ENCODE measurements at places on chromosomes 3 and 15.

GRCh38 chr3:62073038-62073437, 300.3 kb downstream of the FEZF2 start:
- no peak for DNase-seq

DNA sequence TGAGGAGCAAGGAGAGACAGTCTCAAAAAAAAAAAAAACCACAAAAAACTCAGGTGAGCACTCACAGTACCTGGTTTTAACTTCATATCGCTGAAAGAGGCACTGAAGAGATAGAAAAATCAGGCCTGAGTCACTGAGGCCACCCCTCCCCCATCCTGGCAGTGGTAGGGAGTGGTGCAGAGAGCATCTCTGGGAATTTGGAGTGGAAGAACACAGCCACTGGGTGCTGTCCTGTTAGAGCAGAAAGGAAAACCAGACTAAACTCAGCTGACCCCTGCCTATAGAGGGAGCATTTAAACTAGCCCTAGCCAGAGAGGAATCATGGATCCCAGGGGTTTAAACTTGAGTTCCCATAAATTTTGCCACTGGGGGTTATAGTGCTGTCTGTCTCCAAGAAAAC, 22.2 kb upstream of the DNAJC13 start:
- DNase-seq: no peak

GRCh38 chr3:65284546-65284945, 596.7 kb upstream of the ADAMTS9 start:
- DNase-seq: no peak

DNA sequence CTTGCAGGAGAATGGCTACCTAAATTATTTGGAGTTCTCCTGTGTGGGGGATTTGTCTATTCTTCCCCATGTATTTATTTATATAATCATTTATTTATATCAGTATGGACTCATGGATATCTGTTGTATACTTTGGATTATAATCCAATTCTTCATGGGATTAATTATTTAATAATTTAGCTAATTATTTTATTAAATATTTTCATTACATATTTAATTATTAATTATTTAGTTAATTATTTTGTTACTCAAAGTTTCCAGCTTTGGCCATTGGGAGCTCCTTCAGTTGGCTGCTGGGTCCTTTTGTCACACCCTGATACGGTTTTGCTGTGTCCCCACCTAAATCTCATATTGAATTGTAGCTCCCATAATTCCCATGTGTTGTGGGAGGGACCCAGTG, 3.3 kb upstream of the PRR20G start:
- no peak for DNase-seq

DNA sequence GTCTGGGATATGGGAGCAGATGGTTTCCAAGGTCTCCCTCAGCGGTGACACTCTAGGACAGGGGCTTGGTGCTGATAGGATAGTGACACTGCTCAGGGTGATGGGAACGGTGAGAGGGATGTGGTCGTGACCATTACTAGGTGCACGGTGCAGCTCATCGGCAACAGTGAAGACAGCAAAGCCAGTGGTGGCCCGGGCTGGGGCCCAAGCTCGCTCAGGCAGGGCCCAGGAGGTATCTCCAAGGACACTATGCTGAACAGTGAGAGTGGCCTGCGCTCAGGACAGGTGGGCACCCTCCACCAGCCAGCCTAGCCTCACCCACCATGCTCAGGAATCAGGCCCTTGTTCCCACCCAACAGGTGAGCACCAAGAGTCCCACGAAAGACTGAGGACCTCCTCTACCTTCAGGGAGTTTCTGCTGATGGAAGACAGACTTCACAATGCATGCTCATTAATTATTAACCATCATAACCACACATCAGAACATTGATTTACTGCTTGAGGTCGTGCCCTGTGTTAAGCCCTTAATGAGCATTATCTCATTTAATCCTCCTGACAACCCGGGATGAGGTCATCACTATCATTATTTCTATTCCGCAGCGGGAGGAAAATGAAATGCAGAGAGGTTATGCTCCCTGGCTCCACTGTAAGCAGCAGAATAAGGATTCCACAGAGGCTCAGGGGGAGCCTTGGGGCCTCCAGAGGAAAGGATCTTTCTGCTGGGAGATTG, 269.4 kb downstream of the UACA start:
- no peak for DNase-seq

GRCh38 chr15:74156678-74157411, 16.7 kb upstream of the ISLR start:
- no peak for DNase-seq

DNA sequence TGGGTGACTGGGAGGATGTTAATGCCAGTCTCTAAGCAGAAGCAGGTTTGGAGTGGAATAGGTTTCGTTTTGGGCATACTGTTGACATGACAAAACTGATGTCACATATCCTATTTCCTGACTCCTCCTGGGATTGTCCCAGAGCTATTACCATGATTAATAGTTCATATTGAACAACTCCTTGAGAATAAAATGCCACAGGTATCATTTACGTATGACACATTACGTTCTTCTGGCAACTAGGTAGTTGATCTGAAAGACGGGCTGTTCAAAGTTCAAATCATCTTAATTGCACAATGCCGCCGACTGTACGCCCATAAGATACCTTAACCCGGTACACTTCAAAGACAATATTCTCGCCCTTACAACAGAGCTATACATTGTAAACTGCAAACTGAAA, 1.4 kb upstream of the RAB5A start:
- no peak for DNase-seq

- DNase-seq: peak; percentile 53
These were observed 11.7 kb downstream of the ATP2C1 start for GRCh38 chr3:130905551-130905950.

DNA sequence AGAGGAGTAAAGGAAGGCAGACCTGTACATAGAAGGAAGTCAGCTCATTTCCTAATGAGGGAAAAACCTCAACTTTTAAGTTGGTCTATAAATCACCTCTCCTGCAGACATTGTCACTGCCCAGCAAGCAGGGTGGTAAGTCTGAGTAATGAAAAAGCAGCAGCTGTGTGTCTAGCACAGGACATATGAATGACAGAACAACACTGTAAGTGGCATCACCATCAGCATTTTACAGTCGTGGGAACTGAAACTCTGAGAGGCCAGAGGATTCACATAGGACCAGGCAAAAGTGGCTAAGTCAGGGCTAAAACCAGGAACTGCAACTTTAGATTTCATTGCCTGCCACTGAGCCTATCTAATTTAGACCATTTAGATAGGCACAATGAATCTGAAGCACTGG, 235.6 kb downstream of the CLSTN2 start:
- DNase-seq: no peak

DNA sequence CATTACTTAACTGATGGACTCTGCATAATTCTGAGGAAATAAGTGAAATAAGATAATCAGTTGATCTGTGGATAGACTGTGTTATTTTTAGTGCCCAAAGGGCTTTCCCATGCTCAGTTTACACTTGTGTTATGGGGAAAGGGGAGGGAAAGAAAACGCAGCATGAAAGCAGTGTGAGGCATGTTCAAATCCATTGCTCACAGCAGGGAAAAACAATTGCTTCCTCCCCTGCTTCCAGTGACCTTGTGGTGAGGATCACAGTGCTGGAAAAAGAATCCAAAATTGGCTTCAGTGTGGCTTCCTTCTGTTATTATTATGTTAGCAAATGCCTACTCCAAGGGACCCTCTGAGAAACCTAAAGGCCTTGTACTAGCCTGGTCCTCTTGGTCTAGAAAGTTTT, 285.1 kb upstream of the CDIN1 start:
- no peak for DNase-seq

- no peak for DNase-seq
These were observed at the start of gene RETNLB for GRCh38 chr3:108757404-108757982. Gene RETNLB, minus strand, starts transcription at chr3:108757410. Its CDS starts 225 bp downstream, at chr3:108757185.

GRCh38 chr3:16377847-16378302, 112.9 kb downstream of the OXNAD1 start:
- no peak for DNase-seq

DNA sequence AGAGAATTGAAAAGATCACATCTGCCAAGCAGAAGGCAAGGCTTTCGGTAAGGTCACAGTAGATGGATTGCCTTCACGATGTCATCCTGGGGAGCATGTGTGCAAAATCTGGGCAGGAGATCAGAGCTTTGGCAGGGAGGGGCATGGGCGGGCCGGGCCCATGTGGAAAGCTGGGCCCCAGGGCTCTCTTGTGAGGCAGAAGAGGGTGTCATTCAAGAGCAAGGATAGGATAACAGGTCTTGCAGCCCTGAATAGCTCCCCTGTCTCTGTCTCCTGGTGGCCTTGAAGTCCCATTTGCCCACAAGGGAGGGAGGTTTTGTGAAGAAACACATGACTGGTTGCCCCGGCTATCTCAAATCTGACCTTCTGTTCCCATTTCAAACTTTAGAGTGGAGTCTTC, 172.0 kb downstream of the OPA1 start:
- DNase-seq: no peak

DNA sequence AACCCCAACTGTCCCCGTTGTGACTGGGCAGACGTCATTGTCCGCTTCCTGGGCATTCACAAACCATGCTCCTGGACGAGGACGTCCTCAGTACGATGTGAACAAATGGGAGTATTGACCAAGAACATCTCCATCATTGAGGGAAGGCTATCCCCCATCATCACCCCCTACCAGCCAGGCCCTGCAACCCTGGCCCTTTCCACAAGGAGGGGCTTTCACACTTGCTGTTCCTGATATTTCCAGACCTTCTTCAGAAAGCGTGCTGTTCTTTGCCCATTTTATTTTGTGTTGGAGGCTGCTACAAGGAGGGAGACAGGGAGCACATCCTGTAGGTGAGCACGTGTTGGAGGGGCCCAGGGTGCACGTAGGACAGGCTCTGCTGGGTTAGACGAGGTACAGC, 277.0 kb upstream of the LRRC3B start:
- no peak for DNase-seq

DNA sequence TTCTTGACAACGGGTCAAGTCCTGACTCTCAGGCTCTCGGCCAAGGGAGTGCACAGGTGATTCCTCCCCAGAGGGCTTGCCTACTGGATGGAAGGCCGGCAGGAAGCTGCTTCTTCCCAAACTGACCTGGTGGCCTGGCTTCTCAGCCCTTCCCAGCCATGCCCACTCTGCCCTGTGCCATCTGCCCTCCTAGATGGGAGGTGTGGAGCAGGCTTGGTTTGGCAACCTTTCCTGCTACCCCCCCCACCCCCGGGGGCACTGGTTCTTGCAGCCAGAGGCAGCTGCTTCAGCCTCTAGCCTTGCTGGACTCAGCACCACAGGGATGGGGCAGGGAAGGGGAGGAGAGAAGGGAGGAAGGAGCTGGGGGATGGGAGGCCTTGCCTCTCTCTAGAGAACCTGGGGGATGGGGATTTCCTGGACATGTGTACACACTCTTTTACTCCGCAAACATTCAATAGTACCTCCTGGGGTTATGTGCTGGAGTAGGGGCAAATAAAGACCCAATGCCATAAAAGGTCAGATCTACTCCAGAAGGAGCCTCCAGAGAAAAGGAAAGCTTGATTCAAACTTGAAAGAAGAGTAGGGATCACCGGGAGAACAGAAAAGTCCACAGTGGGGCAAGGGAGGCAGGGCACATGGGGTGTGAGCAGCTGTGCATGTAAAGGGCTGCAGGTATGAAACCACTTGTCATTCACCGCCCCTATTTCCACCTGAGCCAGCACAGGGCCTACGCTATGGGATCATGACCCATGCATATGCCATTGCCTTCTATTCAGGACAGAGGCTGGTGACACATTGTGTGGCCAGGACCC, 4.2 kb upstream of the DAPK2 start:
- no peak for DNase-seq

DNA sequence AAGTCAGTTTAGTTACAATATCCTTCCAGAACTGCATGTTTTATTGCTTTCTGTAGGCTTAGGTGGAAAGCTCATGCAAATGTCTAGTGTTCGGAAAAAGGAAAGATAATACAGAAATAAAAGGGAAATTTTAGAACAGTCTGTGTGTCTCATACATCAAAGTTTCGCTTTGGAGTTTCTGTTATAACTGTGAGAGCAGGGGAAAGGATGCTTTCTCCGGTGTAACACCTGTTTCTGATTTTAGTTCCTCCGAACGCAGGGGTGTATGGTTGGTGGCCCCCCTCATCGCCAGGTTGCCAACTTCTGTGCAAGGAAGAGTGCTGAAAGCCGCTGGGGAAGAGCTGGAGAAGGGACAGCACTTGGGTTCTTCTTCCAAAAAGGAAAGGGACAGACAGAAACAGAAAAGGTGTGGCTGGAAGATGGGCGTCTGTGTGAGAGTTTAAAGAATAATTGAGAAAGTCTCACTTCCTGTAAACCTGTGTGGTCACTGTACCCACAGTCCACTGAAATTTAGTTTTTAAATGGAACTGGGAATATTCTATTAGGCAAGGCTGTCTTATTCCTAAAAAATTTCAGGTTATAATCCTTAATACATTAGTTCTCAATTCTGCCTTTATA, 6.7 kb downstream of the P2RY12 start:
- DNase-seq: no peak

DNA sequence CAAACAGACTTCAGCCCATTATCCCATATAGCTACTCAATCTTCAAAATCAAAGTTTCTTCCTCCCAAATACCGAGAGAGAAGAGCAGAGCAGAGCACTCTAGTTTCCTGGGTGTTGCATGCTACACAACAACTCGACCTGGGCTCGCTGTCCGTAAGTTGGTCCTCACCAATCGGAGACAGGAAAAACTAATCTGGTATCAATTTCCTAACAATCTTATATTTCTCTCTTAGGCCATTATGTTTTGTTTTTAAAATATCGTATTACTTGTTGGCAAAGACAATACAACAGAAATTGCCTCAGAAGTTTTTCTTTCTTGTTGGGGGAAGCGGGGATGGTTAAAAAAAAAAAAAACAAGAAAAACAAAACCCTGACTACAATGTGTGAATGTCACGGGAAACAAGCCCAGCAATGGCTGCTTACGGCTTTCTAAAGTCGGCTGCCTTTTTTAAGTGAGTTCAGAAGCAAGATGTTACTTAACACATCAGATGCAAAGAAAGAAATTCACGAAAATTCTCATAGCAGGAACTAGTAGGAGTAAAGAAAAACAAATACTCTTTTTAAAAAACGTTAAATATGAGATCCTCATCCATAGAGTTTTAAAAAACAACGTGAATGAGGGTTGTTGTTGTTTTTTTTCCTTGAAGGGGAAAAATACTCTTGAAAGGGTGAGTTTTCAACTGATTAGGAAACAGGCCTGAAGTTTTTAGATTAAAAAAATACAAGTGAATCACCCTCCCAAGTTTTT, 1.9 kb downstream of the VGLL4 start:
- DNase-seq: peak; percentile 74

DNA sequence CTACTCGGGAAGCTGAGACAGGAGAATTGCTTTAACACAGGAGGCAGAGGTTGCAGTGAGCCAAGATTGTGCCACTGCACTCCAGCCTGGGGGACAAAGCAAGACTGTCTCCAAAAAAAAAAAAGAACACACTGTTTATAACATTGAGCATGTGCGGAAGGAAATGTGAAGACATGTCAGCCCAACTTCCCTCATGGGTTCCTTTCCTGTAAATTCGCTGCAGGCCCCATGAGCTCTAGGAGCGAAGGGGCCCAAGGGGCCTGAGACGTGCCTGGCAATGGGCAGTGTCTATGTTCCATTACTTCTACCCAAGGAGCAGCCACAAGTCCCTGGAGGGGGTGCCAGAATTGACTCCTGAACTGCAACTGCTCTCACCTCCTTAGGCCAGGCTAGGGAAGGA, 3.2 kb downstream of the PFKFB4 start:
- DNase-seq: no peak

- no peak for DNase-seq
These were observed 467 bp downstream of the PIF1 start for GRCh38 chr15:64824929-64825430.

GRCh38 chr3:117811786-117812185, 1102.2 kb downstream of the TUSC7 start:
- no peak for DNase-seq

GRCh38 chr15:95497634-95498033, 832.9 kb upstream of the NR2F2 start:
- no peak for DNase-seq
